AML-193 (cell line): ENCODE measurements at places on chromosomes 3 and 15.

GRCh38 chr3:147813256-147813655, 404.1 kb downstream of the ZIC1 start:
- no peak for DNase-seq

GRCh38 chr3:11447584-11448200, 175.5 kb downstream of the ATG7 start:
- DNase-seq, result no peak

DNA sequence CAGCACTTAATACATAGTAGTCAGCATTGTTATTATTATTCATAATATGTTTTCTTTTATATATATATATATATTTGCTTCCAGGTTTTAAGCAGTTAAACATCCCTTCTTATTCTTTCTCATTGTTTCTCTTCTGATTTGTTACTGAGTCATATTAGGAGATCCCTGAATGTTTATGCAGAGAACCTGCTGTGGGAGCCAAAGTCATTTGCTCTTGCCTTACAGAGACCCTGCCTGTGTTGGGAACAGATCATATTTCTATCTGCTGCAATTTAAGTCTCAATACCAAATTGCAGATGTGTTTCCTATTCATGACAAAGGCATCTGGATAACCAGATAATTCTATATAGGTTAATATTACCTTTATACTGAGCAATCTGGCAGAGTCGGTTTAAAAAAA, 323.0 kb upstream of the UMPS start:
- no peak for DNase-seq

DNA sequence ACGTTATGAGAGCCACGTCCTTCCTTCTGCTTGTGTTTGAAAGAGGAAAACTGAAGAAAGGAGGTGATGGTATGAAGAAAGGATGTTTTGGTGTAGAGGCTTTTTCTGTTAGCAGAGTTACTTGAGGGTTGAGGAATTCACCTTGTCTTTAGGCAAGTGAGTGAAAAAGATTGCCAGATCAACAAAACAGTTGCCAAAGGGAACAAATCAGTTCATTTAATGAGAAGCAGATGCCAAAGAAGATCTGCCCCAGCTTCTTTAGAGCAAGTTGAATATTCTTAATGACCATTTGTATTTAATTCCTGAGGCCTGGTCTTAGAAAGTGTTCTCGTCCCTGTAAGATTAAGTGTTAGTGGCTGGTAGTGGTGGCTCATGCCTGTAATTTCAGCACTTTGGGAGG, 2.6 kb downstream of the CHCHD6 start:
- no peak for DNase-seq

DNA sequence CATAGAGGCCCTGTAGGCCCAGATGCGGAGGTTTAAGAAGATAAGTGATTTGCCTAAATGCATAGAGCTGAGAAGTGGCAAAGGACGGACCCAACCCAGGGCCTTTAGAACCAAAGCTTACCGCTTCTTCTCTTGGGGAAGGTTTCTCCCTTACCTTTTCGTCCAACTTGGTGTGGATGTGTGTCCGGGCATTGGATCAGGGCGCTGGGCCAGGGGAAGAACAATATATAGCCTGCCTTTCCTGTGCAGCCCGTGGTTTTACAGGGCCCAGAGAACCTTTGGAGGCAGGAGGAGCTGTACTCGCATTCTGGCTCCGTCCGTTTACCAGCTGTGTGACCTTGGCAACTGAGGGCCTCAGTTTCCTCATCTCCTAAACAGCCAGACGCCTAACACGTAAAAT, 686 bp upstream of the P3H2 start:
- no peak for DNase-seq

DNA sequence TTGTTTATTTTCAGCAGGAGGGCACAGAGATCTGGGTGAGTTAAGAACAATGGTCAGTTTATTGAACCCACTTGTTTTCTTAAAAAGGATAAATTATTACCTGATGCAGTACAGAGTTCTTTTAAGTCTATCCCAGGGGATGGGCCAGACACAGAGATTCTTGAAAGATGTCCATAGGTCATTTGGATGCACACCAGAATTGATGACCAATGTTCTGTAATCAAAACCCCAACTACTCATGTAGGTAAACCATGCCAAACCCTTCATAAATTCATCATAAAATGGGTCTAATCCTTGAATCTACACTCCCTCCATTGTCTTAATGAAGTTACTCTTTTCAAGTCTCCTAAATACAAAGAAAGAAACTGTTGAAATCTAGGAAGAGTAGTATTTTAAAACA, 273.0 kb upstream of the COL8A1 start:
- DNase-seq, result no peak

- no peak for DNase-seq
These were observed 326.6 kb upstream of the ALCAM start for GRCh38 chr3:105040026-105040622.

GRCh38 chr3:143975554-143976152, 4.0 kb downstream of the DIPK2A start:
- peak; percentile 60 for DNase-seq

GRCh38 chr3:182516597-182517336, 276.5 kb upstream of the ATP11B start:
- no peak for DNase-seq

GRCh38 chr15:36529296-36530011, 50.0 kb upstream of the CDIN1 start:
- no peak for DNase-seq

DNA sequence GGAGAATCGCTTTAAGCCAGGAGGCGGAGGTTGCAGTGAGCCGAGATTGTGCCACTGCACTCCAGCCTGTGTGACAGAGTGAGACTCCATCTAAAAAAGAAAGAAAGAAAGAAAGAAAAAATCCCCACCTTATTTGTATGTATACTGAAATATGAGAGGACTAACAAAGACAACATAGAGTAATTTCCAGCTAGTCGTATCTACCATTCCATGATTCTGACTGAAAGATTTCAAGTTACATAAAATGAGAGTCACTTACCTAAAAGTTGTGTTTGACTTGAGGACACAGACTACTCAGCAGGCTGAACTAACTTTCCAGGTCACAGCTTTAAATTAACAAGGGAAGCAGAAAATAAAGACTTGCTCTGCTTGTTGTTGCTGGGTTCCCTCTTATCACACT, 18.8 kb upstream of the PRKCI start:
- no peak for DNase-seq

DNA sequence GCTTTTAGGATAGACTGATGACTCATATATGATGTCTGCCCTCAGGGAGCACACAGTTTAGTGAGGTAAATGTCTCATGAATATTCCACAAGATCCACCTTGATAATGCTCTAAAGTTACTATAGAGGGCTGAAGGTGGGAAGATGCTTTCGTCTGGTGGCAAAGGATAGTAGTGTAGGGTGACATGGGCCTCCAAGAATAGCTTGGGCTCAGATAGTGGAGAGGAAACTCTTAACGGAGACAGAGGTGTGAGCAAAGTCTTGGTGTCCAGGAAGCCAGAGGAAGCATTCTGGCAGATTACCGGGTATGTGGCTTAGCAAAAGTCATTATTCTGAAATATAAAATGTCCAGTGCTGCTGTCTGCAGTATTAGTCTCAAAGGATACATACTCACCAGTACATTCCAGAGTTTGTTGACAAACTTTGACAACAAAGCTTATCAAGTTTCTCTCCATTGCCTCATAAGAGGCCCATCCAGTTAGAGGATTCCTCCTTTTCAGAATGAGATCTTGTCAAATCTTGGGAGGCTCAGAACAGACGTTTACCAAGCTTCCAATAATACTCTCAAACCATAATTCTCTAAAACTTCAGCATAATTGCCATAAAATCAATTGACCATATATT, 316.7 kb downstream of the LPP start:
- no peak for DNase-seq

GRCh38 chr3:155581579-155581978, 163.3 kb downstream of the PLCH1 start:
- DNase-seq, result peak; percentile 87

- DNase-seq, result no peak
These were observed 177.5 kb upstream of the CGNL1 start for GRCh38 chr15:57198654-57199291.
